Gastroesophageal sphincter (tissue), 4 donors: ENCODE measurements at places on chromosomes 12 and 14. TPM values are rescaled to one million over a fixed set of nuclear protein-coding genes. Genes with fewer than 3 reads are reported as not detected.

DNA sequence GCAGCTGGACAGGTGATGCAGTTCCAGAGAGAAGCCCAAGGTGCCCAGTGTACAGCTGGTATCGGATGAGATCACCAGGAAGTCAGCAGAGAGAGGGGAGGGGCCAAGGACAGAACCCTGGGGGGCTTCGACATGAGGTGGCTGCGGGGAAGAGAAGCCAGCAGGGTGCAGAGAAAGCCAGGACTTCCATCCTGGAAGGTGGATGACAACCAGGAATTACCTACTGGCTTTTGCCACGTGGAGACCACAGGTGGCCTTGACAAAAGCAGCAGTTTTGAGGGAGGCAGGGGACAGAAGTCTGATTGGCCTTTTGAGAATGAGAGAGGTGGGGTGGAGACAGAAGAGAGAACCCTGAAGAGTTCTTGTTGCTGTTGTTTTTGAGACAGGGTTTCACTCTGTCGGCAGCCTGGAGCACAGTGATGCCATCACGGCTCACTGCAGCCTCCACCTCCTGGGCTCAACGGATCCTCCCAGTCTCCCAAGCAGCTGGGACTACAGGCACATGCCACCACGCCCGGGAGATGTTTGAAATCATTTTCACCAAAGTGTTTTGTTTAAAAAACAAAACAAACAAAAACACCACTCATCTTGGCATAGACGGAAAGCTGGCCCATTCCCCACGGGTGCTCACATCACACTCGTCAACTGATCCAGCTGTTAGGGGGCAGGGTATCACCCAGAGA lies 35.2 kb downstream of the CDC42BPB start:
- no peak for ATAC-seq

The NOXRED1 gene
- not detected for total RNA-seq

The RPS26 gene
- 295 TPM for total RNA-seq

DNA sequence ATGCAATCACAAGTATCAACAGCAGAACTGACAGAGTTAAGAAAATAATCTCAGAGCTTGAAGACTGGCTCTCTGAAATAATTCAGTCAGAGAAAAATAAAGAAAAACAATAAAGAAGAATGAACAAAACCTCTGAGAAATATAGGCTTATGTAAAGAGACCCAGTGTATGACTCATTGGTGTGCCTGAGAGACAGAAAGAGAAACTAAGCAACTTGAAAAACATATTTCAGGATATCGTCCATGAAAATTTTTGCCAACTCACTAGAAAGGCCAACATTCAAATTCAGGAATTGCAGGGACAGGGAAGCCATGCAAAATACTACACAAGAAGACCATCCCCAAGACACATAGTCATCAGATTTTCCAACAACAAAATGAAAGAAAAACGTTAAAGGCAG lies 56.2 kb downstream of the APOBEC1 start:
- no peak for ATAC-seq

GRCh38 chr14:54420478-54421142 lies 20.6 kb downstream of the CNIH1 start:
- ATAC-seq, result no peak

GRCh38 chr14:85050180-85050579 lies 479.8 kb upstream of the FLRT2 start:
- ATAC-seq, result no peak

- no peak for ATAC-seq
Measured at GRCh38 chr12:65792724-65793123, 31.6 kb upstream of the HMGA2 start.

GRCh38 chr12:113136128-113136989 lies 798 bp upstream of the RASAL1 start:
- no peak for ATAC-seq

GRCh38 chr14:64673316-64673715 lies 30.9 kb upstream of the PLEKHG3 start:
- ATAC-seq, result no peak

- no peak for ATAC-seq
Measured at GRCh38 chr14:27608377-27608776, 1010.5 kb upstream of the NOVA1 start.

GRCh38 chr12:111181143-111181726 lies 187.7 kb downstream of the PHETA1 start:
- no peak for ATAC-seq

- no peak for ATAC-seq
Measured at GRCh38 chr14:68910540-68910939, 68.6 kb downstream of the ACTN1 start.

GRCh38 chr14:93804654-93805053 lies 16.4 kb upstream of the PRIMA1 start:
- no peak for ATAC-seq

The OR6C3 gene
- not detected for total RNA-seq

The CCDC197 gene
- not detected for total RNA-seq
